ENCODE measurements at places on chromosomes 6 and 20.

- no peak for DNase-seq
Measured at GRCh38 chr6:79031821-79032590, 46.0 kb downstream of the PHIP start.

GRCh38 chr20:59604741-59605600 is 631 bp downstream of the PHACTR3 start:
- DNase-seq: no peak

DNA sequence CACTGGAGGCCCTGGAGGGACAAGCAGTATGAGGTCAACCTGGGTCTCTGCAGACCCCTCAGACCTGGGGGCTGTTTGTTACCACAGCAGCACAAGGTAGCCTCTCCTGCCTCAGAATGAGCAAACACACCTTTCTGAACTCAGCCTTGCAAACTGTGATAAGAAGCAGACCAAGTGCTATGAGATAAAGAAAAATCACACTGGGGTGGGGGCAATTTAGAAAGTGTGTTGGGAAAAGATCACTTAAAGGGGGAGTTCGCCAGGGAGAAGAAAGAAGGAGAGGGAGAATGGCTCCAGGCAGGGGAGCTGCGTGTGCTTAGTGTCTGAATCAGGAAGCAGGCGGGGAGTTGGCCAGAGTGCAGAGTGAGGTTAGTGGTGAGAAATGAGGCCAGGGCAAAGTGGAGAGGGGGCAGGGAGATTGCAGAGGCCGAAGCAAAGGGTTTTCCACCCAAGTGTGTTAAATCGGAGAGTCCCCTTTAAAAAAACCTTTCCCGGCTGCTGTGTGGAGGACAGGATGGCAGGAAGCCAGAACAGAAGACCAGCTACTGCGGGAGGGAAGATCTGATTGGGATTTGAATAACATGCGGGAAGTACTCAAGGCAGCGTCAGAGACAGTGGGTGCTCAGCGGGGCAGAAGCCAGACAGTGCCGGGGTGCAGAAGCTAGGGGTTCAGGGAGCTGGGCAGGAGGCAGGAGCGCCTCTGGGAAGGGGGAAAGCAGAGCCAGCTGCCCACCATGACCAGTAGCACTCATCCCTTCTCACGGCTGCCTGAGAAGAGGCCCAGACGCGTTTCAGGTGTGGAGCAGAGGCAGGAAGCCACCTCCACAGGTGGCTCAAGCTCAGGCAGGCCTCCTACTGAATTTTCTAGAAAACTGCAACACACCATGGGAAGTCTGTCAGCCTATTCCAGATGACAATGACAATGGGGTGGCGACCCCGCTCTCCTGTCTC is 9.0 kb downstream of the ADA start:
- DNase-seq: no peak

- DNase-seq: no peak
Measured at GRCh38 chr20:7113577-7114466, 346.3 kb downstream of the BMP2 start.

DNA sequence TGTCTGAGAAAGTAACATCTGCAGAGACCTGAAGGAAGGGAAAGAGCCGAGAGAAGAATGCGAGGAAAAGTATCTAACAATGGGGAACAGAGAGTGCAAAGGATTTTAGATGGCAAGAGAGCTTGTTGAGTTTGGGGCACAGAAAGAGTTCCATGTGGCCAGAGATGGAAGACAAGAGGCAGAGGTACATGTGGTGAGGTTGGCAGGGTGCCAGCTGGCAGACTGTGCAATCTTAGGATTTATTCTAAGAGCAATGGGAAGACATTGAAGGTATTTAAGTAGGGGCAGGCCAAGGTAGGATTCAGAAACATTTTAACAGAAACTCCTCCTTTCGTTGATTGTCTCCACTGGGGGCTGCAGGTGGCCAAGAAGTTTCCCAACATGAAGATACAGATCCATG is 20.4 kb upstream of the LBP start:
- DNase-seq: no peak

Measured in stimulated activated CD8-positive, alpha-beta memory T cell treated with anti-CD3 and anti-CD28 coated beads, Interleukin-4, amount 100 ng/mL, for 1 hour (primary cell).